Amygdala (tissue), 56 donors: ENCODE measurements at places on chromosomes 2 and 18.

- DNase-seq: no peak
Measured at GRCh38 chr2:174623690-174624089, 26.1 kb upstream of the WIPF1 start.

DNA sequence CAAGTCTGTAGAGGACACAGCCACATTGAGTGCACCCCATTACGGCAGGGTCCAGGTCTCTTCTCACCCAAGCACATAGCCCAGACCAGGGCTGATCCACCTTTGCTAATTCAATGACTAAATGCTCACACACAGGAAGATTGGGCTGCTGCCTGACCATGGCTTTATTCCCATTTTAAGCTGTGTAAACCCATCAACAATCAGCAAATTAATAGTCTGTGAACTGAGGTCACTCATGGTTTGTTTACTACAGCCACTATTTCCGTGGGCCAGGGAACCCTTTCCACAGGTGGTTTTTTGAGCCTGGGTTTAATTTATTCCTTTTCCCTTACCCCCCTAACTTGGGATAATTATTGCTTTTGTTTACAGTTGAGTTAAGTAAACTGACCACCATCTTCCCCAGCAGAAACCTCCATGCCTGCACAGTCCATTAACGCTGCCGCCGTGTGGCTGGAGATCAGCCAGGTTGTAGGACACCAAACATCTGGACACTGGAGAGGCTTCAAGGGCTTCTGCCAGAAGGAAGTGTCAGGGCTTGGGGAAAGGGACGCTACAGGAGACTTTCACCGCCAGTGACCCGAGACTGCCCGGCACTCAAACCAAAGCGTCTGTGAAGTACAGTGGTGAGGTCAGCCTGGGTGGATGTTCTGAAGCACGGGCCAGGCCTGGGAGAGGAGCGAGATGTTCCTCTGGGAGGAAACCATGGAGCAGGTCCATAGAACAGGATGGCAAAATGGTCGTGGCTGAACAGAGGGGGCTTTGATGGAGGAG is 282.9 kb downstream of the DYSF start:
- no peak for DNase-seq

DNA sequence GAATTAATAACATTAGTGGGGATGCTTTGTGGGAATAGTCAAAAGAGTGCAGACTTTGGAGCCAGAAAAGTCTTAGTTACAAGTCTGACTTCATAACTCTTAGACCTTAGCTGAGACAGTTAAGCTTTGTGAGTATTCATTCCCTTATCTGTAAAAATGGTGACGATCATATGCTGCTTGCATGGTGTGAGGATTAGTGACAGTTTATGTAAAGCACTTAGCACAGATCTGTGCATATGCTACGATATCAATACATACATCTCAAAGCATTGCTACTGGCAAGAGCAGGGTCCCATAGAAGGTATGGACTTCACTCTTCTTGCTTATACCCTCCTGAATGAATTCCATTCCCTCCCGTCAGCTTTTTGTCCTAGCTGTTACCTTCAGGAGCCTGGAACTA is 56.7 kb upstream of the LYPD6B start:
- no peak for DNase-seq

DNA sequence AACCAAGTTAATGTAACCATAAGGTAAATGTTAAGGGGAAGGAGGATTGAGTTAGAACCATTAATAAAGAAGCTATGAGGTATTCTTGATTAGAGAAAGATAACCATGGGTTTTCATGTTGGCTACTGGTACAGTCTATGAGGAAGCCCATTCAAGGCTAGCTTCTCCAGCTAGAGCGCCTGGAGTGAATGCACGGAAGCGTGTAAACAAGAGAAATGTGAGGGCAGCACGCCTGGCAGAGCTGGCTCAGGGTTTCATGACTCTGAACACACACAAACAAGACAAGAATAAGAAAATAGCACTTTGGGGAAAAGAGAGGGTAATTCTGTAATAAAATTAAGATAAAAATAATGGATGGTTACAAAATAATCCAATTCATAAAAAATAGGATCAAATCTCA is 255.3 kb downstream of the PDE11A start:
- DNase-seq: no peak

DNA sequence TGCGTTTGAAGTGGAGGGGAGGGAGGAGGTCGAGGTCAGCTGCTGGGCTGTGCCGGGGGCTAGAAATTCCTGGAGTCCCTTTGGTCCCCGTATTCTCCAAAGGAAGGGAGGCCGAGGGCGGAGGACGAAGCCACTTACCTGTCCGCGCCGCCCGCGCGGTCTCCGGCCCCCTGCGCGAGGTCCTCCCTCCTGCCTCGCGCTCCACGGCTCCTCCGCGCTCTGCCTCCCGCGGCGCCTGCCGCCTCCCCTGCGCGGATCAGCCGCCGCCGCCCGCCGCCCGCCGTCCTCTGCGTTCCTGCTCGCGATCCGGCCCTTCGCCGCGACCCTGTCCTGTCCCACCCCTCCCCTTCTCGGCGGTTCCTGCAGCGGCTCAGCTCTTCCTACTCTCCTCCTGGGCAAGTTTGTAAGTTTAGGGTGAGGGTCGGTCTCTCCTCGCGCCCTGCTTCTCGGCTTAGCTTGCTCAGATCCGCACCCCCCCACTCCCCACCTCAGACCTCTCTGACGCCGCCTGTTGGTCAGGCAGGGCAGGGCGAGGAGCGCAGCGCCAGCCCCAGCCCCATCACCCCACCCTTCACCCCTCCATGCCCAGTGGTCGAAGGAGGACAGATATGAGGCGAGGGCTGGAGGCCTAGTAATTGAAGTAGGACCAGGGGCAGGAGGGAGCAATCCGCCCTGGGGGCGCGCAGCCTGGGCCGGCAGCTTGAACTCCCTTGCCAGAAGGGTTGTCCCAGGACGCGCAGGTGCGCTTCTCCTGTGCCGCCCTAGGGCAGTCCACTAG is 9.7 kb upstream of the SKOR2 start:
- no peak for DNase-seq

- no peak for DNase-seq
Measured at GRCh38 chr2:172834881-172835280, 99.2 kb downstream of the RAPGEF4 start.

DNA sequence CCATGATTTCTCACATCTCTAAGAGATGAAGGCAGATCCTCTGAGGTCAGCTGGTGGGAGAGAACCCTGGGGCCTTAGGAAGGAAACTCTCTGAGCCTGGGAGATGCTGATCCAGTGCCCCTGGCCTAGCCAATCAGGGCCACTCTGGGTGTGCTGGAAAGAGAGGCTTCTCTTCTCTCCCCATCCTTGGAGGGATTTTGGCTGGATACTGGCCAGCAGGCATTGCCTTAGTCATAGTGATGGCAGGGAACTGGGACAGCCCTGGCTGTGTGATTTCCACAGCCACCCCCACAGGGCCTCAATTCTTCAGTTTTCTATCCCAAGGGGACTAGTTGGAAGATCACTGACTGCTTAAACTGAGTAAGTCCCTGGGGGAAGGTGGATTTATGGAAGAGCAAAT is 26.6 kb upstream of the PLB1 start:
- no peak for DNase-seq

DNA sequence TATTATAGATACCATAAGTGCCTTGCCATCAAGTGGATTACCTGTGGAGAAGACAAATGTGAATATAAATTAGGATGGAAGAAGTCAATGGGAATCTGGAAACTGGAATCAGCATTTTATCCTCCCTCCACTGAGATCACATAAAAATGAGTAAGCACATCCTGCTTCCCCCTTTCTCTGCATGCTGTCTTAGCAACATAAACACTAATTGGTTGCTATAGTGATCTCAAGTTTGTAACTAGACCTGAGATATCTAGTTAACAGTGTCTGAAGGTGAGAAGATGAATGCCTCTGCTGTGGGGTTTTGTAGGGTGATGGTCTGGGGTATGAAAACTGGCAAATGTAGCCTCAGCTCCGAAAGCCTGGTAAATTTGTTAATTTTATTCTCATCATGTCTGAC is 1357.5 kb upstream of the CELF4 start:
- no peak for DNase-seq

GRCh38 chr2:33071591-33071990 is 124.8 kb downstream of the LTBP1 start:
- DNase-seq: no peak

- no peak for DNase-seq
Measured at GRCh38 chr2:218880102-218880858, at the start of gene WNT10A. WNT10A (plus strand) TSS chr2:218880852; CDS start chr2:218880996, 144 bp downstream.

DNA sequence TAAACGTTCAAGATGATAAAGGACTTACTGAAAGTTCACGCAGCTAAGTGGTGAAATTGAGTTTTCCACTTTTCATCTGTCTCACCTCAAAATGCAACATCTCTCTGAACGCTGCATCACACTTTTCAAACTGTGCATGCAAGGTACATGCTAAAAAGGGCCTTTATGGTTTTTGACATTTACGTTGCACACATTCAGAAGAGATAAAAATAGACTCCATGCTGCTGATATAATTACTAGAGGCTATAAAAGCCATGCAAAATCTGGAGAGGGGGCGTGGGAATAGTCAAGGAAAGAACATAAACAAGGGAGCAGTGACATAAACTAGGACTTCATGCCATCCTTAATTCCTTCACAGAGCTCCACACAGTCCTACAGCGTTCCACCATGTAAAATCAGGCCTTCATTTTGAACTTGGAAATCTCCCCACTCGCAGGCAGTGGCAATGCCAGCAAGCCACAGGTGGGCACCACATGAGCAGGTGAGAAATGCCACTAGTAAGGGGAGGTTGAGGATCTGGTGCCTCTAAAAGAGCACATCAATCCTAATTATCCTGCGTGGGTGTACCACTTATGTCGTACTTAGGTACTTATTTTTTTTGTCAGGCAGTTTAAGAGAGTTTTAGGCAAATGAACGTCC is 71.4 kb downstream of the ZEB2 start:
- no peak for DNase-seq

- DNase-seq: no peak
Measured at GRCh38 chr2:62787386-62787785, 81.9 kb downstream of the EHBP1 start.

DNA sequence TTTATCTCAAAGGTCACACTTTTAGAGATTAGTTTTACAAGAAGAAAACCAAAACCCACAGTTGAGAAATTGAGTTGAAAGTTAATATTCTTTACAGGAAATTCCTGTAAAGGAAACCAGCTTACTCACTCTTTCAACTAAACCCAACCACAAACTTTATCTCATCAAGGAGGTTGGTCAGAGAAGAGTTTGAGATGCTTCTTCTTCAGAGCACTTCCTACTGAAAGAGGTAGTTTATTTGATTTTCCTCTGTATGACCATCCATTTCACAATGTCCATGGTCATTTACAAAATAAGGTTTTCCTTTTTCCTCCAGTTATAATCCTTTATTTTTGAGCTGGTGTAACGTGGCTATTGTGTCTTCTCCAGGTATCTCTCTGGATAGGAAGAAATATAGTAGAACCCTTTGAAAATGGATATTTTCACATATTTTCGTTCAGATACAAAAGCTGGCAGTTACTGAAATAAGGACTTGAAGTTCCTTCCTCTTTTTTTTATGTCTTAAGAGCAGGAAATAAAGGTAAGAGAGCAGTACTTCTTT is 4.5 kb upstream of the IL18RAP start:
- DNase-seq: no peak
